ENCODE measurements at places on chromosomes 2 and 18. TPM values are rescaled to one million over a fixed set of nuclear protein-coding genes. Genes with fewer than 3 reads are reported as not detected.

- no peak for DNase-seq
Measured at GRCh38 chr2:37555457-37555856, 116.0 kb downstream of the CDC42EP3 start.

- no peak for DNase-seq
Measured at GRCh38 chr2:81181845-81182244, 877.3 kb upstream of the LRRTM1 start.

The KCNJ3 gene
- polyA plus RNA-seq = 5.9 TPM

DNA sequence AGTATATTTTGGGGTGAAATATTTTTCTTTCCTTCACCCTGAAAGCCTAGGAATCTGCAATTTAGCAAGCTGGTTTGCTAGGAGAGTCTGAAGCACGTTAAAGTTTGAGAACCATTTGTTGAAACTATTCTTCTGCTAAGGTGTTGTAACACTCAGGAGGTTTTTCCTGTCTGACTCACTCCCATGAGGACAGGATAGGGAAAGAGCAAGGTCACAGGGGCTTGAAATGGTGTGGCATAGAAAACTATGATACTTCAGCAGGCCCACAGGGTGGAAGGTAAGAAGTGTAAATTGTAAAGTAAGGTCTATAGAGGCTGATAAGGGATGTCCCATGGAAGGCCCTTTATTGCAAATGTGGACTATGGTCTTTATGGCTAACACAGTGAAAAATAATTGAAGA is 177.7 kb upstream of the ZC3H15 start:
- no peak for DNase-seq

The SERPINB2 gene
- polyA plus RNA-seq = 0.34 TPM

DNA sequence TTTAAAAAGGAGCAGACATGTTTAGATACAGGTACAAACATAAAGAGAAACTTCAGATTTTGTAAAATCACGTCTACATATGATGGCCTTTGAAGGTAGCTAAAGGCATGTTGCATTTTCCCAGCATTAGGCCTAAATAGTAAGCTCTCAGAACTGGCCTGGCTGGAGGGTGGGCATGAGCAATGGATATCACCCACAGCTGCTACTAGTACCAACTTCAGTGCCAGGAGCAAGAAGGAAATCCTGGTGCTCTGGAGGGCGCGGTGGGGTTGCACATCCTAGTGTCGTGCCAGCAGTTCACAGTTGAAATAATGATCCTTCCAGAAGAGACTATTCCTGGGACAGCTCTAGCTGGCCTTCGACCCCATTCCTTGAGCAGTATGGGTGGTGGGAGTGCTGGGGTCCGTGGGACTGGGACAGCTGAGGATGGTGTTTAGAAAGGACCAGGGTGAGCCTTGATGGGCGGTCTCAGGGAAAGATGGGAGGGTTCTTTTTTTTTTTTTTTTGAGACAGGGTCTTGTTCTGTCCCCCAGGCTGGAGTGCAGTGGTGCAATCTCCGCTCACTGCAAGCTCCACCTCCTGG is 4.9 kb downstream of the DES start:
- no peak for DNase-seq

GRCh38 chr2:157433394-157433793 is 10.5 kb downstream of the CYTIP start:
- DNase-seq = no peak

The EGR4 gene
- polyA plus RNA-seq = not detected

- no peak for DNase-seq
Measured at GRCh38 chr2:88626171-88627054, 851 bp downstream of the EIF2AK3 start.

DNA sequence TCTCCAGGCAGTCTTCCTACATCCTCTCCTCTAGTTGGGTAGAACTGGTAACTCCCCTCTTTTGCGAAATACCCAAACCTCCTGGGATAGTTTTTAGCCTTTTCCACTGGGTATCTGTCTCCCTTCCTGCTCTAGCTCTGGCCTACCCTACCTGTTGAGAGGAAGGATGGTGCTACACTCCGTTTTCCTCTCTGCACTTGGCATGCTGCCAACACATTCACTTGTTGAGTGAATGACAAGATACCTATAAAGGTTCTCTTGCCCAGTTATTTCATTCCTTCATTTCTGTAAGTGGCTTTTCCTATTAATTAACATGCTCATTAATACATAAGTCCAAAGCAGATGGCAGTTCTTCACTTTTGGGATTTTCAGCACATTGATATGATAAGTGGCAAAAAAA is 293.8 kb downstream of the CNTNAP5 start:
- no peak for DNase-seq

DNA sequence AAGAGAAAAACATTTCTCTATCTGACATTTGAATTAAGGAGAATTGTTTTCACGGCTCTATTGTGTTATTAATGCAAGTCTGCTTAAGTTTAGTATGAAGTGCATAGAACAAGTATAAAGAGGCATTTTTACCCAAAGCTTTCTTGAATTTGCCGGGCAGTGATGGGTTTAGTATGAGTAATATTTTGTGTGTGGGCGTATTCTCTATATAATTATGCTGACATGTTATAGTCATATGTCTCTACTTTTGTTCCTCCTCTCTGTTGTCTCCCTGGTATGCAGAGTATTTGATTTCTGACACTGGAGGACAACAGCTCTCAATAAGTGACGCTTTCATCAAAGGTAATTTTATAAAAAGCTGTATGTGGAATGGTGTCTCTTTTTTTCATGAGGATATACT is 45.9 kb downstream of the PIKFYVE start:
- DNase-seq = no peak

DNA sequence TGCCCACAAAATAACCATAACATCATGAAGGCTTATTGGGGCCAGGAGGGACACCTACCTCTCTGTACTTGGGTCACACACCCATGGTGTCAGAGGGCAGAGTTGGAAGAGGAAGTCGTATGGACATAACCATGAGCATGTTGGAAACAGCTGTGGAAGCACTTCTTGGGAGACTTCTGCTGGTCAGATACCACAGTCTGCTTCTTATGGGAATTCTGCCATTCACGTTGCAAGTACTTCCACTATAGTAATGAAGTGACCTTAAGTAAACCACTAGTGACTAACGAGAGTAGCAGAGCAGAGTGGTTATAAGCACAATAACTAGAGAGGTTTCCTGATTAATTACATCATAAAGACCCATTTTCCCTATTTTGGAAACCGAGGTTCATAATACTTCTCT is 61.1 kb upstream of the TFPI start:
- DNase-seq = no peak

The CROCC2 gene
- 0.13 TPM for polyA plus RNA-seq

DNA sequence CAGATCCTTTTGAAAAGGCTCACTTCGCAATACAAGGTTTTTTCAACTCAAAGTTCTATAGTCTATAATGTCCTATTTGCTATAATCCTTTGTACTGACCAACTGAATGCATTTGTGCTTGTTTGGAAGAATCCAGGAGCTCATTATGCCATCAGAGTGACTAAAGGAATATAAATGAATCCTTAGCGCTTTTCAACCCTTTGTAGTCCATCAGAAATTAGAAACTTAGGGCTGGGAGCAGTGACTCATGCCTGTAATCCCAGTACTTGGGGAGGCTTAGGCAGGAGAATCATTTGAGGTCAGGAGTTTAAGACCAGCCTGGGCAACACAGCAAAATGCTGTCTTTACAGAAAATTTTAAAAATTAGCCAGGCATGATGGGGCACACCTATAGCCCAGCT is 330.2 kb upstream of the CHAC2 start:
- no peak for DNase-seq

The SLC23A3 gene
- polyA plus RNA-seq = 20.3 TPM

The SLC8A1 gene
- 67.4 TPM for polyA plus RNA-seq

The INPP5D gene
- 5.4 TPM for polyA plus RNA-seq

- no peak for DNase-seq
Measured at GRCh38 chr18:3604498-3605408, 154.8 kb downstream of the TGIF1 start.

DNA sequence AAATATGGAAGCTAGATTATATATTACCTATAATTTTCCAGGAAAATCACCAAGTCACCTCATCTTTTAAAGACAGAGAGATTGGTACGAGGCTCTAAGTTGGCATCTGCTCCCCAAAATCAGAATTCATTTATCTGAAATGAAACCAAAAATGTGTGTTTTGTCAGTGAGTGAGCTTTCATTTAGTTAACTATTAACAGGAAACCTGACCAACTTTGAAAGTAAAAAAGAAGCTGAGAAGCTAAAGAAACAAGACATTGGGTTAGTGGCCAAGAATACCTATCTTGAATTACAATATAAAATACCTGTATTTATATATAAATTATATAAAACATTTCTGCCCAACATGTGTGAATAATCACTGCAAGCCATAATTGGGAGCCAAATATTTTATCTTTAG is 1.9 kb downstream of the MPPE1 start:
- DNase-seq = no peak

Measured in right renal pelvis (tissue), 4 donors.